Activated CD4-positive, alpha-beta memory T cell treated with anti-CD3 and anti-CD28 coated beads, Interleukin-2, amount 10 ng/mL, durations not matched to agents 7 days and 5 days (primary cell): ENCODE measurements at places on chromosomes 7 and 10. TPM values are rescaled to one million over a fixed set of nuclear protein-coding genes. Genes with fewer than 3 reads are reported as not detected.

Gene LIPF
- not detected for total RNA-seq

Gene CACNB2
- not detected for total RNA-seq

Gene PRKAG2
- 25.4 TPM for total RNA-seq

Gene CALCR
- not detected for total RNA-seq

Gene FXYD4
- not detected for total RNA-seq

Gene KLF14
- not detected for total RNA-seq

Gene CALHM3
- total RNA-seq: 0.53 TPM

Gene HGF
- total RNA-seq: not detected

Gene SVOPL
- total RNA-seq: not detected

Gene YAE1
- total RNA-seq: 8.4 TPM

Gene CCDC146
- total RNA-seq: 5.3 TPM

Gene EBLN1
- not detected for total RNA-seq

Gene GPR158
- total RNA-seq: not detected

Gene DPCD
- total RNA-seq: 4.1 TPM

Gene SPDYE16
- 0.25 TPM for total RNA-seq

- no peaks in the 10 kb centered on the region for H3K36me3 ChIP-seq
- no peak overlapping the region for H3K27ac ChIP-seq
- H3K4me1 ChIP-seq: peaks cover 11% of the 10 kb centered on the region
- no peak overlapping the region for H3K4me3 ChIP-seq
- no peaks in the 10 kb centered on the region for H3K27me3 ChIP-seq
These were observed 139.0 kb downstream of the LRRN3 start for GRCh38 chr7:111229916-111230315.

- H3K4me3 ChIP-seq: no peak overlapping the region
- H3K36me3 ChIP-seq: no peaks in the 10 kb centered on the region
- no peak for DNase-seq
- H3K27ac ChIP-seq: no peak overlapping the region
These were observed 116.5 kb downstream of the MARCHF5 start for GRCh38 chr10:92407305-92408016.

DNA sequence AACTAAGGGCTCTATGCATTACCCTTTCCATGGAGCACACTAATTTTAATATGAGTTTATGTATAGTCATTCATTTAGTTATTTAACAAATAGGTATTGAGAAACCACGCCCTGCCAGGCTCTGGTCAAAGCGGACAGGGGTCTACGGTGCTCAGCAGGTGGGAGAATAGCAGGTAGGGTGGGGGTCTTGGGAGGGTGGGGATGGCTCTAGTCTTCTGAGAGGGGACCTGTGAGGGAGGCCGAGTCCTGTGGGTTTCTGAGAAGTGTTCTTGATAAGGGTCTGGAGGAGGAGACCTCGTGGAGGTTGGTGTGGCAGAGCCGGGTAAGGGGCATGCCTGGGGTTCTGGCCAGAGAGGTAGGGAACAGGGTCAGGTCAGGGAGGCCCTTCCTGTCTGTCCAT is 1.1 kb downstream of the WDFY4 start:
- no peaks in the 10 kb centered on the region for H3K4me1 ChIP-seq
- H3K4me3 ChIP-seq: no peak overlapping the region
- H3K27ac ChIP-seq: no peak overlapping the region
- DNase-seq: no peak
- H3K27me3 ChIP-seq: peaks cover 19% of the 10 kb centered on the region

DNA sequence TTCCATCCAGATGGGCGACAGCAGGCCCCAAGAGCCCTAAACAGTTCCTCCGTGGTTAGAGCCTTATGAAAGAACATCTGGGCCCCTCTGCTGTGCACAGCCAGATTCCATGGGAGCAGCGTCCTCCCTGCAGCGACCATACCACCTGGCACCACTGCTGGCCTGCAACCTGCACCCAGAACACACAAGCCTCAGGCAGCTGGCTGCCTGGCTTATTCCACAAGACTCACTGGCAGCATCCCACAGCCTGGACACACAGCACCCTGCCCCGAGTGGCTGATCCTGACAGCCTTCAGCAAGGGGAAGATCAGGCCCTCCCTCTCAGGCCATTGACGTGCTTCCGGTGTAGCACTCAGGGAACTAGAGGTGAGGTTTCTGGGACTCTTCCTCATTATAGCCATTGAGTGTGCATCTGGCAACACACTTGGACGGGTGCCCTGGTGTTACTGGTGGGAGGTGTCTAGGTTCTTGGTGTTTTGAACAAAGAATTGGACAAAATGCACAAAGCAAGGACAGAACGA is 33.7 kb upstream of the ERCC6 start:
- H3K36me3 ChIP-seq: no peaks in the 10 kb centered on the region
- peaks cover 19% of the 10 kb centered on the region for H3K27me3 ChIP-seq
- no peak for DNase-seq
- H3K4me3 ChIP-seq: no peak overlapping the region

GRCh38 chr7:106986450-106986977 is 58.0 kb upstream of the PRKAR2B start:
- H3K4me1 ChIP-seq: no peaks in the 10 kb centered on the region
- no peaks in the 10 kb centered on the region for H3K36me3 ChIP-seq
- H3K27ac ChIP-seq: no peak overlapping the region
- peaks cover 2% of the 10 kb centered on the region for H3K27me3 ChIP-seq
- no peak for DNase-seq

DNA sequence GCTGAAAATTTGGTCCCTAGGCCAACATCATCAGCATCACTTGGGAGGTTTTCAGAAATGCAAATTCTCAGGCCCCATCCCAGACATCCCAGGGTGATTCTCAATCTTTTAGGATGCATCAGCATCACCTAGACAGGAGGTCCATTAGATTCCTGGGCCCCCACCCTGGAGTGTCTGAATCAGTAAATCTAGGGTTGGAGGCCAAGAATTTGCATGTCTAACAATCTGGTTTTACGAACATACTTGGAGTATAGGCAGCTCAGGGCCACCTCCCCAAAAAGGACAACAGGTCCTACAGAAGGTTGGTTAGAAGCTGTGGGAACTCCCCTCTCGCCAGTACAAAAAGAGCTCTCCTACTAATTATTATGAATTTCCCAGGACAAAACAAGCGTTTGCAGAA is 15.5 kb downstream of the ZC3HAV1 start:
- H3K4me1 ChIP-seq: peaks cover 85% of the 10 kb centered on the region
- H3K27me3 ChIP-seq: no peaks in the 10 kb centered on the region
- peak overlapping the region; percentile 78 for H3K4me3 ChIP-seq

DNA sequence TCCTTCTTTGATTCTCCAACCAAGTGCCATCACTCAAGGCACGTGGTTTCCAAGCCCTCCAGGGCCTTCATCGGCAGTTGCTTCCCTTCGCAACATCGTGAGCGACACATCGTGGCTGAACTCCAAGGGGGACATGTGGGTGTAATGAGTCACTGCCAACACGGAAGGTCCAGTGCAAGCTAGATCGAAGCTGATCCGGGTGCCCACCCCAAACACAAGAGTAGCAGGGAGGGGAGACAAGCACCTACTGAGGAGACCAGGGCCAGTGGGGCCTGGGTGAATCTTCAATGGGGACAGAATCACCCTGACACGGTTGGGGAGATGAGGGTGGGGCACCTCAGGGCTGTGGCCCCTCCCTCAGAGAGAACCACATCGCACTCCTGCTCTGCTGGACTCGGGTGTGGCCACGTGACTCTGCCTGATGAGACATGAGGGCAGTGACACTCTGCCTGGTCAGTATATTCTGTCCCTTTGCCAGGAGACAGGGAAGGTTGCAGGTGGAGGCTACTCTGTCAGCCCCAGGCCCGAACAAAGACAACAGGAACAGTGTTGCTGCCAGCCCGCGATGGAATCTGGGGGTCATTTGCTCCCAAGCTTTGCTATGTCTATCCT is 36.8 kb upstream of the HSPA12A start:
- H3K4me3 ChIP-seq: no peak overlapping the region
- DNase-seq: no peak
- no peak overlapping the region for H3K27ac ChIP-seq
- no peaks in the 10 kb centered on the region for H3K4me1 ChIP-seq

DNA sequence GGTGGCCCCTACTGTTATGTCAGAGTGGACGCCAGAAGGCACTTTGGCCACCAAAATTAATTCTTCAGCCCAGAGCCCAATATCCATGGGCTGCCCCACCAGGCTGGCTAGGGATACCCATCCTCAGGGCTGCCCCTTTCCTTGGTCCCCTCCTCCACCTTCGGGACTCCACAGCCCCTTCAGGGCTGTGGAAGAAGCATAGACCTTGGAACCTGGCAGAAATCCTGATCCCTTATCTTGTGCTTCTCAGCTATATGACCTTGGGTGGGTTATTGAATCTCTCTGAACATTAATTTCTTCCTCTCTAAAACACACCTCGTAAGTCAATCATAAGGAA is 499 bp upstream of the TMUB1 start:
- peak overlapping the region; percentile 88 for H3K4me3 ChIP-seq
- no peak for DNase-seq
- peaks cover 11% of the 10 kb centered on the region for H3K36me3 ChIP-seq
- H3K4me1 ChIP-seq: peaks cover 45% of the 10 kb centered on the region
- peaks cover 10% of the 10 kb centered on the region for H3K27me3 ChIP-seq

DNA sequence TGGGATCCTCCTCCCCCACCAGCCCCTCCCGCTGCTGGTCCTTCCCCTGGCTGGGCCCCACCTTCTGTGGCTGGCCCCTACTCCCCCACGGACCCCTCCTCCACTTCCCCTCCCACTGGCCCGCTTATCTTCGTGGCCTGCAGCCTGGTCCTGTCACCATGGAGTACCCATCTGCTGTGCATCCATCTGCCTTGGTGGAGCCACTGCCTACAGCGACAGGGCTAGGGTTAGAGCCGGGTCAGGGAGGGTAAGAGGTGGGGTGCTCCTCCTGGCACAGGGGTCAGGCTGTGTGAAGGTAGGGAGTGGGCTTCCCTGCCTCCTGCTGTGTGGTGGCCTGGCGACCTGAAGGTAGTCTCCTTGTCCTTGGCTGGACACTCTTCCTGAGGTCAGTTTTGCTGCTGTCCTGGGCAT is 5.2 kb downstream of the ADCY1 start:
- peaks cover 17% of the 10 kb centered on the region for H3K27me3 ChIP-seq
- no peak overlapping the region for H3K27ac ChIP-seq
- no peak overlapping the region for H3K4me3 ChIP-seq
- DNase-seq: no peak
- H3K36me3 ChIP-seq: no peaks in the 10 kb centered on the region

DNA sequence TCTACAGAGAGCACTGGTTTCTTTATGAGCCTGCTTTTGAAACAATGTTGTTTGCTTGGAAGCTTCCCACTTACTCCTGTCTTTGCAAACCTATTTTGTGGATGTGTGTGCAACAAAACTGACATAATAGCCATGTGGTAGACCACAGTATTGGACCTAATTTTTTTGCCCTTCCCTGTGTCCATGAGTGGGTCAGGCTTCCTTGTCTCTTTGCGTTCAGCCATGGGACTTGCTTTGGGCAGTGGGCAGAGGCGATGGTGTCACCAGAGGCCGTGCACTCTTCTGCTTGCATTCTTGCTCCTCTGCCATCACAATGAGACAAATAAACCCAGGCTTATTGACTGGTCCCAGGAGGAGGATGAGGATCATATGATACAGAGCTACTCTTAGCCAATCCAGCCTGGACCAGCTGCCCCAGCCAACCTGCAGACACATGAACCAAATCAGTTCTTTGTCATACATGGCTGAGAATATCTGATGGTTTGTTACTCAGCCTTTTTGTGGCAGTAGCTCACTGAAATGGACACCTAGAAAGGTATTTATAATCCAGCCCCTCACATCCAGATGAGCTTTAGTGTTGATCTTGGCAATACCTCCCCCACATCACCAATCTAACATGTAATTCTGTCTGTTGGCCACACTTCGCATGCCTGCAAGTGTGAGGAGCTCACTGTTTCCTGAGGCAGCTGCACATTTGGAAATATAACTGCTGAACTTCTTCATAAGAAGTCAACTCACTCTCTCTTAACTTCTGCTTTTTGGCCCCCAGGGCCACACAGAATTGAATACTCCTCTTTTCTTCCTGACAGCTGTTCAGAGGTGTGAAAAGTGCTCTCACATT is 427.8 kb upstream of the ZMIZ1 start:
- DNase-seq: no peak
- H3K27me3 ChIP-seq: peaks cover 8% of the 10 kb centered on the region
- H3K27ac ChIP-seq: no peak overlapping the region

- no peak overlapping the region for H3K27ac ChIP-seq
- H3K4me1 ChIP-seq: no peaks in the 10 kb centered on the region
- DNase-seq: no peak
- no peak overlapping the region for H3K4me3 ChIP-seq
- H3K36me3 ChIP-seq: no peaks in the 10 kb centered on the region
- peaks cover 13% of the 10 kb centered on the region for H3K27me3 ChIP-seq
These were observed 69.8 kb downstream of the LSMEM1 start for GRCh38 chr7:112550468-112551060.

DNA sequence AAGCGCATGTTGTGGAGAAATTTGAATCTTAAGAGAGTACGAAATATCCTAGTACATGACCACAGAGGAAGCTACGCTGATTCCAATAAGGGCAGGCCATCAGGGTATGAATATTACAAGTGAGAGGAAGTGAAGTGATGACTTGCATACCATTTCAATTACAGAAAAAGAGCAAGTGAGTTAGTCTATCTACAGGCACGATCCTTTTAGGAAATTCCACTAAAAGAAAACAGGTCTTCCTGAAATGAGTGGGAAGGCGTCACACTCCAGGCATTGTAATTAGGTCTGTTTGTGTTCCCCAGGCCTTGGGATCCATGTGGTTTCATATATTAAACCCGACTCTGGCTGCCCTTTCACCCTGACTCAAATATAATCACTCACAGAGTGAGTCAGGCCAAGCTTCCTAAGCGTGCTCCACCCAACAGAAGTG is 152.5 kb downstream of the SEMA3A start:
- H3K4me1 ChIP-seq: no peaks in the 10 kb centered on the region
- H3K27me3 ChIP-seq: no peaks in the 10 kb centered on the region
- H3K36me3 ChIP-seq: no peaks in the 10 kb centered on the region
- no peak overlapping the region for H3K27ac ChIP-seq
- H3K4me3 ChIP-seq: no peak overlapping the region

GRCh38 chr7:143373255-143373794 is 7.8 kb upstream of the ZYX start:
- no peak overlapping the region for H3K27ac ChIP-seq
- H3K4me3 ChIP-seq: no peak overlapping the region
- peaks cover 5% of the 10 kb centered on the region for H3K36me3 ChIP-seq
- peaks cover 63% of the 10 kb centered on the region for H3K4me1 ChIP-seq
- H3K27me3 ChIP-seq: no peaks in the 10 kb centered on the region

DNA sequence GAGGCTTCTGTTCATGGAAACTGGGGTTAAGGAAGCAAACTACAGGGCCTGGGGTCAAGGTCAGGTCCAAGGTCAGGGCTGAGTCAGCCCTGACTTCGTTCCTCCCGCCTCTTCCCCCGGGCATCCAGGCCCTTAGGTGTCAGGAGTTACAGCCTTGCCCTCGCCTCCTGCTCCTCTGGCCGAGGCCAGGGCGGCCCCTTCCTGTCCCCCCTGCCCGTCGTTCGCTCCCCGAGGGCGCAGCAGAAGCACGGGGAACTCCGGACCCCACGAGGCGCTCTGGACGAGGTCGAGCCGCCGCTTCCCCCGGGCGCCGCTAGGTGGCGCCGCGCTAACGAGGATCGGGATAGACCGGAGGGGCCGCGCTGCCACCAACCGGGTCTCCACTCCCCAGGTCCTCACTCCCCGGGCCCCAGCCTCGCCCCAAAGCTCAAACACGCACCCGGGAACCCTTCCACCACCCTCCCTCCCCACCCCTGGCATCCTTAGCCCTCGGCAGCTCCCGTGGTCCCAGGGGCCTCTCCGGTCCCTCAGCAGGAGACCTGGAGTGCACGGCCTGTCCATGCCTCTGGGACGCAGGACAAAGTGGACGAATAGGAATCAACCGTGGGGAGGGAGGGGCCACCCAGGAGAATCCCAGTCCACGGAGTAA is 59.2 kb upstream of the MYL10 start:
- peaks cover 7% of the 10 kb centered on the region for H3K4me1 ChIP-seq
- H3K27me3 ChIP-seq: peaks cover 2% of the 10 kb centered on the region
- peak; percentile 78 for DNase-seq
- no peaks in the 10 kb centered on the region for H3K36me3 ChIP-seq
- H3K4me3 ChIP-seq: no peak overlapping the region

GRCh38 chr7:81590131-81590530 is 179.7 kb downstream of the HGF start:
- H3K4me1 ChIP-seq: no peaks in the 10 kb centered on the region
- no peaks in the 10 kb centered on the region for H3K36me3 ChIP-seq
